ENCODE measurements at places on chromosomes 11 and 22. TPM values are rescaled to one million over a fixed set of nuclear protein-coding genes. Genes with fewer than 3 reads are reported as not detected.

The TRIM29 gene
- total RNA-seq = 206 TPM

The DDTL gene
- total RNA-seq = 0.20 TPM

The C11orf65 gene
- total RNA-seq = 1.5 TPM

The ANO5 gene
- total RNA-seq = 3.3 TPM

The FOSL1 gene
- 10.6 TPM for total RNA-seq

The NXPE2 gene
- total RNA-seq = 0.20 TPM

The C11orf16 gene
- not detected for total RNA-seq
